ENCODE measurements at places on chromosomes 4 and X. TPM values are rescaled to one million over a fixed set of nuclear protein-coding genes. Genes with fewer than 3 reads are reported as not detected.

BRS3 gene
- 0.11 TPM for polyA plus RNA-seq

MOSPD2 gene
- polyA plus RNA-seq: 5.8 TPM

GABRE gene
- 1.0 TPM for polyA plus RNA-seq

HEPH gene
- polyA plus RNA-seq: 109 TPM

CNGA1 gene
- polyA plus RNA-seq: 2.2 TPM

C4orf17 gene
- not detected for polyA plus RNA-seq

CYLC1 gene
- not detected for polyA plus RNA-seq

POU4F2 gene
- polyA plus RNA-seq: not detected

SMIM31 gene
- polyA plus RNA-seq: not detected

MAGEB6 gene
- polyA plus RNA-seq: not detected
